ENCODE measurements at places on chromosomes 2 and 18. TPM values are rescaled to one million over a fixed set of nuclear protein-coding genes. Genes with fewer than 3 reads are reported as not detected.
A peak's percentile ranks its signal among the peaks of the same experiment; 100 is the strongest.

DNA sequence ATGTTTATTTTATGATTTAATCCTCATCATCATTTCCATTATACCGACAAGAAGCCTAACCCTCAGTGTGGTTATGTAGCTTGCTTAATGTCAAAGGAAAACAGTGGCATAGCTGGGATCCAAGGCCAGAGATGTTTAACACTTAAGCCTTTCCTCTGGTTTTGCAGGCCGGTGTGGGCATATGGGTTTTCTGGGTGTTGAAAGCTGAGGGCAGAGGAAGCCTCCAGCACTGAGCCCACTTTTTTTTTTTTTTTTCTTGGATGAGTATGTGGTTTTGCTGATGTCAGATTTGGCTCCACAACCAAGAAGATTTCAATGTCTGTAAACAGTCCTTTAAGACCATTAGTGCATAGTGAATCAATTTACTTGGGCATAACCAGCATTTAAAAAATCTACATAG, 41.3 kb downstream of the LHCGR start:
- no peak for DNase-seq

DNA sequence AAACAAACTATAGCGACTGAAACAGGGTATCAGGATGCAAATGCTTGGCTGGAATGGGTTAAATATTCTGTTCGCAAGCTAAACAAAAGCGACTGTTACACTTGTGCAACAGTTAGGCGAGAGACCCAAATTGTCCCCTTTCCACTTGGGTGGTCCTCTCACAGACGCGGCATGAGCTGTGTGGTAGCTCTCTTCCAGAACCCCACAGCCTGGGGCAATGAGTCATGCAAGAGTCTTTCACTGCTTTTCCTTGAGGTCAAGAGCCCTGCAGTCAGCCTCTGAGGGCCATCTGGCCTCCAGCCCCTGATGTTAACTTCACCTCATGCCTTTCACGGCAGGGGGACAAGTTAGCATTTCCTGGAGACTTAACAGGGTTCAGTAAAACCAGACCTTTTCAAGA, 25.7 kb downstream of the SULT1C4 start:
- DNase-seq, result peak; percentile 30

DNA sequence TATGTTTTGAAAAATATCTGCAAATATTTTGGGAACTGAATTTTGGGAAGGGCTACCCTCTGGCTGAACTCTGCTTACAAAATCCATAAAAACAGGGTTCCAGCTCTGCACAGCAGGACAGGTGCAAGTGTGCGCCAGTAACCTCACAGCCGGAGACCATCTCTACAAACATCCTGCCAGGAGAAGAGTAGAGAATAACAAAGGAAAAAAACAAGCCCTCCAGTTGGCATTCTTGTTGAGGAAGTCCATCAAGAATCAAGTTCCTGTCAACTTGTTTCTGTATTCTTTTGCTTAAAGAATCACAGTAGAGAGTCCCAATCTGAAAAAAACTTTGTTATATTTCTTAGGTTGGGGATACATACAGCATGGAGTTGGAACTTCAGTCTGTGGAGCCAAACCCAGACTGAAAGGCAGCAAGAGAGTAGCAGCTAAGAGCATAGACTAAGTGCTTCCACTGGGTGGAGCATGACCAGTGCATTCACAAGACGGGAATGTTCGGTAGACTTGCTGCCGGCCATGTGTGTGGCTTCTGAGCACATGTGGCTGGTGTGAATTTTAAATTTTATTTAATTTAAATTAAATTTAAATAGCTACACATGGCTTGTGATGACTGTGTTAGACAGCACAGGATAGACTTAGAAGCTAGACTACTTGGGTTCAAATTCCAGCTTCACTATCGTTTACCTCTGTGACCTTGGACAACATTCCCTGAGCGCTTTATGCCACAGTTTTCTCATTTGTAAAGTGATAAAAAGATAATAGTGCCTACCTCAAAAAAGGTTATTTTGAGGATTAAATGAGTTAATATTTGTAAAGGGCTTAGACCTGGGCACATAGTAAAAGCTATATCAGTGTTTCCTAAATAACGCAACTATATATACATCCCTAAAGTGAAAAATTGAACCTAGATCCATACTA, 41.9 kb downstream of the SPTBN1 start:
- DNase-seq, result no peak

GRCh38 chr18:3624935-3625741, 175.2 kb downstream of the TGIF1 start:
- DNase-seq, result no peak

- no peak for DNase-seq
These were observed 571 bp downstream of the EEF1B2 start for GRCh38 chr2:206160125-206160806.

IL36A gene
- total RNA-seq, result not detected

Measured in neural crest cell (in vitro differentiated cells).